ENCODE measurements at places on chromosomes 3 and 15.

DNA sequence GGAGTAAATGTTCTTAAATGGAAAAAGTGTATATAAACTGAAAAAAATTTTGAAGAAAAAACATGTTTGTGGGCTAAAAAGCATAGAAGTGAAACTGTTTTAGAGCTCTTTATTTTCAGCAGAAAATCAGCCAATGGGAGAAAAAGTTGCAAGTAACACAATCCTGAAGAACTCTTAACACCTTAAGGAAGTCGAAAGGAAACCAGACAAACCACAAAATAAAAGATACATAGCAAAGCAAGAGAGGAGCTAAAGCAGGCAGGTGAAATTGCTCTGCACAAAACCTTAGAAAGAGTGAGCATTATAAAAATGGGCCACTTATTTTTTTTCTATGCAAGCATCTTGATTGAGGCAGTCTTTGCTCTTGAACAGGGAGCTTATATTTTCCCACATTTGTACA is 300.5 kb downstream of the RAP2B start:
- no peak for DNase-seq

DNA sequence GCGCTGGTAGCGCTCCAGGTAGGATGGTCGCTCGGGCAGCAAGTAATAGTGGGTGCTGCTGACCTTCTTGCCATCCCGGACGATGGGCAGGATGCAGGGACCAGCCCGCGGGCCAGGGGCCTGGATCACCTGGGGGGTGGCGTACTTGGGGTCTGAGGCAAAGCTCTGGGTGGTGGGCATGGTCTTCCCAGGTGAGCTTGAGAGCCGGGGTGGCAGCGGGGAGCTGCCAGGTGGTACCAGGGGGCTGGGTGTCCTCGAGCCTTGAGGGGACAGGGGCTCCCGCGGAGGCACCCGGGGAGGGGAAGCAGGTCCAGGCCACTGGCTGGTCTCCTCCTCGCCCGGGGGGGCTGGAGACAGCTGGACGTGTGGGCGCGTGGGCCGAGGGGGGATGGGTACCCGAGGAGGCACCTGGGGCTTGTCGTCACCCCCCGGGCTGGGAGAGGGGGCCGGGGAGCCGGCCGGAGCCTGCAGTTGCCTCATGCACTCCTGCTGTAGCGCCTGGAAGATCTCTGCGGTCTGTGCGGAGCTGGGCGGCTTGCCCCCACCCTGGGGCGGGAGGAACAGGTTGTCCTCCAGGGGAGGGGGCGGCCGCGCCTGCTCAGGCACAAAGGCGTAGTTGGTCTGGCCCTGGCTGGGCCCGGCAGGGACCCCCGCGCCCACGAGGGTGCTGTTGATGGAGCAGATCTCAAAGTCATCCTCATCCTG is 40.6 kb downstream of the TNK2 start:
- no peak for DNase-seq

DNA sequence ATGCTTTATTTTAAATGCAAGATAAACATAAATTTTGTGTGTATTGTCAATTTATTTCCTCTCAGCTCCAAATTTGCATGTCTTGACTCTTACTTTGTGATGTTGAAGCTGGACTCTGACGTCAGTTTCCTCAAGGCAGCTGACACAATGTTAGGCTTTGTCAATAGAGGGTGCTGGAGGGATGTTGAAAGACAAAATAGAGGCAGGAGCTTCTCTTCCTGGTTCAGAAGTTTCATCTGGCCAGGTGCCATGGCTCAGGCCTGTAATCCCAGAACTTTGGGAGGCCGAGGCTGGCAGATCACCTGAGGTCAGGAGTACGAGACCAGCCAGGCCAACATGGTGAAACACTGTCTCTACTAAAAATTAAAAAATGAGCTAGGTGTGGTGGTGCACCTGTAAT is 408.6 kb downstream of the GBE1 start:
- no peak for DNase-seq

DNA sequence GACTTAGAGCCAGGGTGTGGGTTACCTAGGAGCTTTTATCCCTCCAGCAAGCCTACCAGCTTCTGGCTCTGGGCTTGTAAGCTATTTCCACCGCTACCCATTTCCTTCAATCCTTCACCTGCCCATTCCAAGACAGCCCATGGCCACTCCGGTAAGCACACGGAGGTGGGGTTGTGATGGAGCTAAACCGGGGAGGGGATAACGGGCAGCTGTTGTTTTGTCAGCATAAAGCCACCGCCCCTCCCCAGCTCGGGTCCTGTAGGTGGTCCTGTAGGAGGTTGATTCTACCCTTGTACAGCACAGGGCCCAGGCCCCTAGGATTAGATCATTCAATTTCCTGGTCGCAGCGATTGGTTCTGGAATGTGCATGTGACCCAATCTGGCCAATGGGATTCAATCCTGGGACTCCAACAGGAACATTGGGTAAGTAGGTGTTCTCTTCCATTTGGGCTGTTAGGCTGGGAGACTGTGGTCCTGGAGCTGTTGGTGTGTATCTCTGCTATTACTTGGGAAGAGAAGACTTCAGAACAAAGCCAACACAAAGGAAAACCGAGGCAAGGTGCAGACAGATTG is 150.6 kb downstream of the RAB11A start:
- no peak for DNase-seq

DNA sequence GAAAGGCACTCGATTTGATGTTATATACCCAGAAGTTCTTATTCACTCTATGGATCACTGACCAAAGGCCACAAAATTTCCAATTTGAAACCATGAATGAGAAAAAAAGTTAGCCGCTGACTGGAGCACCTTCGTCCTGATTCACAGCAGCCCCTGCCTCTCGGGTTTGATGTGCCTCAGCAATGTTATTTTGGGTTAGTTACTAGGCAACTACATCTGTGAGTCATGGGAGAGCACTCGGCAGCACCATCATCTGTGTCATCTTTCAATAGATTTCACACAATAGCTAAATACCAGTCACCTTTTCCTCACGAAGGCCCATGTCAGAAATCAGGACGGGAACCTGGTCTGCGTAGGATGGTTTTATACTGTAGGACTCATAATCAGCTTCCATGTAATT is 269.2 kb downstream of the ZBBX start:
- DNase-seq, result no peak

DNA sequence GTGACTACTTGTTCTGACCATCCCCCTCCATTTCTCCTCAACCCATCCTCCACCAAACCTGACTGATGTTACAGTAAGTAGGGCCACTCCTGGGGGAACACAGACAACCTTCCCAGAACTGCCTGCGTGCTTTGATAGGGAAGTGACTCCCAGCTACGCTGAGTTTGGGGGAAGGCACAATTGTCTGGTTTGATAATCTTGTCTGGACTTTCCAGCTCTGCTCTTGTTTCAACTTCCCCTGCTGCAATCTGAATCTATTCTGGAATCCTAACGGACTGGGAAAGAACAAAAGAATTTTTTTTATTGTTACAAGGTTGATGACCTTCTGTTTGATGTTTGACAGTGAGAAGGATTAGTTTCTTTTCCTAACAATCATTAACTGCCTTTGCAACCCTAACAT is 895.6 kb downstream of the ROBO1 start:
- DNase-seq, result no peak

DNA sequence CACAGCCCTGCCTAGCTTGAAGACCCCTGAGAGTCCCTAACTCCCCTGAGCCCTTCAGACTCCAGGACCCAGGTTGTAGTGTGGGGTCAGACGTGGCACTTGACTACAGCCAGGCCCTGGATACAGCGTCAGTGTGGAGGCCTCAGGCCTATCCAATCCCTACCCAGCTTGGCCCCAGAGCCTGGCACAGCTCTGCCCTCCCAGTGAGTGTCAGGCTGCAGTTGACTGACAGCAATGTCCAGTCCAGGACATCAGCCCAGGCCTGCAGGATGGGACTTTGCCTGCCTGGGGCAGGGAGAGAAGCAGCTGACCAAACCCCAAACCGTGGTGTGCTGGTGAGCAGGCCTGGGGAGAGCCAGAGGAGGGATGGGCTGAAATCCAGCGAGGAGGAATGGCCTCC is 27.3 kb downstream of the KLF13 start:
- no peak for DNase-seq

GRCh38 chr3:113536627-113537101 is 4.3 kb downstream of the SIDT1 start:
- peak; percentile 23 for DNase-seq
